ENCODE measurements at places on chromosomes 1 and 21.

DNA sequence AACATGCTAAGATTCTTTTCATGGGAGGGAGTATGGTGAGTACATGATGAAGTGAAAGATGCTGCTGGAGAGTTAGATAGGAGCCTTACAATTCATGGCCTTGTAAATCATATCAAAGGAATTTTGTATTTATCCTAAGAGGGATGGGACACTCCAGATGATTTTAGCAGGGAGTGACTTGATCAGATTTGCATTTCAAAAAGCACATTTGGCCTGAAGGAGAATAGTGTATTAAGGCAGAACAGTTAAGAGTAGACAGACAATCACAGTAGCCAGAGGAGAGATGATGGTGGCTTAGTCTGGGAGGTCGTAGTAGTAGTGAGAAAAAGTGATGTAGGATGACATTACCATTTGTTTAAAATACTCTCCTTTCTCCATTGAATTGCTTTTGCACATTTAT lies 48.8 kb downstream of the SYCP1 start:
- no peak for DNase-seq

DNA sequence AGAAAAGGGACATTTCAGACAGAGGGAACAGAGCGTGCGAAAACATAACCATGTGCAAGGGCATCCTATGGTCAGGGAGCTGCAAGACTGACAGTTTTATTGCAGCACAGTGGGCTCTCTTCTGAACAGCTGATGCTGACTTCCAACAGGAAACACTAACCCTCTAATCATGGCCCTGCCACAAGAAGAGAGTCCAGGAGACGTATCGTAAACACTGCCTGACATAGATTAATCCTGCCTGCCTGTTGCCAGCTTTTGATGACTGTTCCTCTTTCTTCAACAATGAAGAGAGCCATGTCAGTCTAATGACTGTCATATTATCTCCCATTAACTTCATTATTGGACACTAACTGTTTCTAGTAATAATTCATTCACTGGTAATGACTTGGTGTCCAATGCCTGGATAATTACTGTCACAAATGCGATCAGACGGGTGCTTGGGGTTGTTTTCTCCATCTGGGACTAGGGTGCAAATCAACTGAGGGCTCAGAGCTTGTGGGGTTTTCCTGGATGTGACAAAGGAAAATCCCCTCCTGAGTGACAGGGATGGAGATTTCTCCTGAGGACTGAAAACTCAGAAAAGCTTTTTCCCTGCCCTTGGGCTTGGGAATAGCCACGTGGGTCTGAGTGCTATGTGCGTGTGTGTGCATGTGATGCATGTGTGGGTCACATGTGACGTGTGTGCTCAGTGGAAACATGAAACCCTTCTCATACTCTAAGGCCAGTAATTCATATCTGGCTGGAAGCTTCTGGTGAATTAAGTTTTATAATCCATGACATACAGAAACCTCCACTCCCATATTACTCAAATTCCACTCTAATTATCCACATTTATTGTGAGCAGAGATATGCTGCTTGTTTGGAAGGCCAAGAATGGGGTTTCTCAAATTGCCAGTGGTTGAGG lies 144.0 kb upstream of the PLXNA2 start:
- DNase-seq, result no peak

DNA sequence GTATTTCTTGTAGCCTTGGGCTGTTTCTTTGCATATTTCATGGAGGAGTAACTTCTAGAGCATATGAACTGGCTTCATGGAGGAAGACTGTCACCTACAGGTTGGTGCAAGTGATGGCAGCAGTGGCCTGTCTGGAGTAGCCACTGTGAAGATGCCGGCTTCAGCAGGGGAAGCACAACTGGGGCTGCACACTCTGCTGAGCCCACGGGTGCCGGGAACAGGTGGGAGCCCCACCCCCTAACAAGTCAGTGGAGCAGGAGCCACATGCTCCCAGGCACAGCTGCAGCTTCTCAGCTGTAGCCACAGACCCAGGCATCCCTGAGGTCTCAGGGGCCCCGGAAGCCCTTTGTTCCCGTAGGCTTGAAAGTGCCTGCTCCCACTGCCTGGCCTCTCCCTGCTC lies 43.2 kb upstream of the C1orf185 start:
- no peak for DNase-seq

DNA sequence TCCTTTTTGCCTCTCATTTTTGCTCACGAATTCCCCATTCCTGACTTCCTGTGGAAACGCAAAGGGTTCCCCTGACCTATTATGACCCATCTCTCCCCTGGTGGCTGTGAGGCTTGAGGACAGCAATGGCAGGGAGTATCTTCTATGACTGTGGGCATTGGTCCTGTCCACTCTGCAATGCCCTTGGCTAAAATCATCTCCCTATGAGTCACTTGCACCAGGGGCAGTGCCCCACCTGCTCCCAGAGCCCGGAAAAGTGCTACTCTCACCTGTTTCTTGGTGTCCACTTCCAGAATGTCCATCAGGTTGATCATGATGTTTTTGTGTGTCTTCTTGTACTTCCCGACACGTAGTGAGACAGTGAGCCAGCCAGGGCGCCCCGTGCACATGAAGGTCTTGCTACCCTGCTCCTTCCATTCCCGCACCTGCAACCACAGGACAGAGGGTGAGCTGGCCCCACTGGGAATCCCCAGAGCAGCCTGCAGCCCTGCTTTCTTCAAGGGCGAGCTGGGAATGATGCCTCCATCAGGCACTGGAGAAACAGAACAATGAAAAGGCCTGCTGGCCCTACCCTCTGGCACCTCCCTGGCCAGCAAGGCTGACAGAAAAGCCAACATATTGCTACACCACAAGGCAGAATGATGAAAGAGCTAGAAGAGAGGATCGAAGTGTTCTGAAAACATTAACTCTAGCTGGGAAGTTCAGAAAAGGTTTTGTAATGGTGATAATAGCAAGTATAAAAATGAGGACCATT lies 3.5 kb downstream of the DHCR24 start:
- no peak for DNase-seq

DNA sequence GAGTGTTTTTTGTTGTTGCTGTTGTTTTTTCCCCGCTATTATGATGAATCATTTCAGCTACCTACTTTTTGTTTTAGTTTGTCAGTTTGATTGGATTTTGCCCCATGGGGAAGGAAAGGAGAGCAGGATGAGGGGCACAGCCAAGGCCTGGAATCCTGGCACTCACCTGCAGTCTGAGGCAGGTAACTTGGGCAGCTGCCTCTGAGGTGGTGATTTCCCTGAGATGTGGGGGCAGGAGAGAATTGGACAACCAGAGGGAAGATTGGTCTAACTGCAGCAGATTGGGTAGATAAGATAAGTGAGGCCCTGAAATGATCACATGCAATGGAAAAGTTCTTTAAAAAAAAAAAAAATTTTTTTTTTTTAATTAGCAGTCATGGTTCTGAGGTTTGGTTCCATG lies 1.5 kb upstream of the LAX1 start:
- no peak for DNase-seq

DNA sequence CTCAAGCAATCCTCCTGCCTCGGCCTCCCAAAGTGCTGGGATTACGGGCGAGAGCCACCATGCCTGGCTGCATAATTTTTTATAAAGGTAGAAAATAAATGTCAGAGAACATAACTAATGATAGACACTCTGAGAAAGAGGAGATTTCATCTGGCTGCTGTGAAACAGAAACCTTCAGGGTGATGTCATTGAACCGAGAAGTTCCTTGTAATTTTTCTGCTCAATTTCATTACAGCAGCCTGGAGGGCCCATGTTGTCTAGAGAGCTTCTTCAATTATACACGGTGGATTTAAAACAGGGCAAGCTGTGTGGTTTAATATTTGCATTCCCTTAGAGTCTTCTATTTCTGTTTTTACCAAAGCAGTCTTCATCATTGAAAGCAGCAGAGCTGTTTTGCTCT lies 64.3 kb upstream of the MORC3 start:
- no peak for DNase-seq

DNA sequence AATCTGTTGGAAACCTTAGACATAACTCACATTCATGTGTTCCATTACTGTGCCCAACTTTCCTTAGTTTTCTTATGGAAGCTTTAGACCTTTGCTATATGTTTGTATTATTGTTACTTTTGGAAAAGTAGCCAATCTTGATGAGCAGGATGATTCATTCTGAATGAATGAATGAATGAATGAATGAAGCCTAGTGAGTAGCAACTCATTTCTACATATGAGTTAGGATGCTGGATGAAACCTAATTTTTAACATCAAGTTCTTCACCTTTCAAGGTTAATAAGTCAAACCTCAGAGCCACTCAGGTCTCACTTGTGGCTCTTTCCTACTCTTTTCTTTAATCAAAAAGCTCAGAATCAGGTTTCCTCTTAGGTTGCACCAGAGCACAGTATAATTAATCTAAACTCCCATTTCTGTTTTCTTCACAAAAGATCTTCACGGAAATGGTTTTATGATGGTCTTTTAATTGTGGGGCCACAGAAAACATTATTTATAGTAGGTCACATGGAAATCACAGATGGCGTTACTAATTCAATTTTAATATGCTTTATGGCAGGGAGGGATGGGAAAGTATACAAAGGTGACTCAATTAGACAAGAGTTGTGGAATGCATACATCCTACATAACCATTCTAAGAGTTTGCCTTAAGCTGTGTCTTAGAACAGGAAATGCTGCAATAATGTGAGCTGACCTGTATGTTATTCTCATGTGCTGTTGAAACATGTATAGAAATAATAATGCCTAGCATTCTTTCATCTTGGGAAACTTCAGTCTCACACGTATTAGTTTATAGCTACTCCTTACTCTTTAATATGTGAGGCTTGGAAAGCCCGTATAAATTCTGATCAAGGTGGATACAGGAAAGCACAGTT lies 4.5 kb upstream of the DDX59 start:
- DNase-seq, result no peak

DNA sequence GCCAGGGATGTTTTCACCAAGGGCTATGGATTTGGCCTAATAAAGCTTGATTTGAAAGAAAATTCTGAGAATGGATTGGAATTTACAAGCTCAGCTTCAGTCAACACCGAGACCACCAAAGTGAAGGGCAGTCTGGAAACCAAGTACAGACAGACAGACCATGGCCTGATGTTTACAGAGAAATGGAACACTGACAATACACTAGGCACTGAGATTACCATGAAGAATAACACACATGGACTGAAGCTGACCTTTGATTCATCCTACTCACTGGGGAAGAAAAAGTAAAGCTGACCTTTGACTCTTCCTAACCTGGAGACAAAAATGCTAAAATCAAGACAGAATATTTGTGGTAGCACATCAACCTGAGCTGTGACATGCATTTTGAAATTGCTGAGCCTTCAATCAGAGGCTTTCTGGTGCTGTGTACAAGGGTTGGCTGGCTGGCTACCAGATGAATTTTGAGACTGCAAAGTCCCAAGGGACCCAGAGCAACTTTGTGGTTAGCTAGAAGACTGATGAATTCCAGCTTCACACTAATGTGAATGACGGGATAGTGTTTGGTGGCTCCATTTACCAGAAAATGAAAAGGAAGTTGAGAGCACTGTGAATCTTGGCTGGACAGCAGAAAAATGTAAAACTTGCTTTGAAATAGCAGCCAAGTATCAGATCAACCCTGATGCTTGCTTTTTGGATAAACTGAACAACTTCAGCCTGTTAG lies 190.4 kb upstream of the KCTD3 start:
- DNase-seq, result no peak

- no peak for DNase-seq
Observed at GRCh38 chr21:31905503-31906451, 33.0 kb downstream of the HUNK start.

DNA sequence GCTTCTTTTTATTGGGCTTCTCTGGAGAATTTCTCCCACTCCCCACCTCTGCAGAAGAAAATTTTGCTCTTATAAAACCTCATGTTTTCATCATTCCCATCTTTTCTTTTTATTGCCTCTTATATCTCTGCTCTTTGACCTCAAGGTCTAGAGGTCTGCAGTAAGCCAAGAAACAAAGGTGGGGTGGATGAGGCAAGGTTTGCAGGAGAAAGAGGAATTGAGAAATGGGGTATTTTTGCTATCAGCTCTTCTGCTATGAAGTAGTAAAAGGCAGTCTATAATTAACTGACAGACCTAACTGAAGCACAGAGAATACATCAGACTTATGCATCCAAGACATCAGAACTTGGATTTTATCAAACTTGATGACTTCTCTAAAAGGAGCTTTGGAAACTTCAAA lies 22.9 kb downstream of the SYT11 start:
- DNase-seq, result no peak

GRCh38 chr21:38460171-38460742 lies 38.0 kb downstream of the ERG start:
- no peak for DNase-seq

DNA sequence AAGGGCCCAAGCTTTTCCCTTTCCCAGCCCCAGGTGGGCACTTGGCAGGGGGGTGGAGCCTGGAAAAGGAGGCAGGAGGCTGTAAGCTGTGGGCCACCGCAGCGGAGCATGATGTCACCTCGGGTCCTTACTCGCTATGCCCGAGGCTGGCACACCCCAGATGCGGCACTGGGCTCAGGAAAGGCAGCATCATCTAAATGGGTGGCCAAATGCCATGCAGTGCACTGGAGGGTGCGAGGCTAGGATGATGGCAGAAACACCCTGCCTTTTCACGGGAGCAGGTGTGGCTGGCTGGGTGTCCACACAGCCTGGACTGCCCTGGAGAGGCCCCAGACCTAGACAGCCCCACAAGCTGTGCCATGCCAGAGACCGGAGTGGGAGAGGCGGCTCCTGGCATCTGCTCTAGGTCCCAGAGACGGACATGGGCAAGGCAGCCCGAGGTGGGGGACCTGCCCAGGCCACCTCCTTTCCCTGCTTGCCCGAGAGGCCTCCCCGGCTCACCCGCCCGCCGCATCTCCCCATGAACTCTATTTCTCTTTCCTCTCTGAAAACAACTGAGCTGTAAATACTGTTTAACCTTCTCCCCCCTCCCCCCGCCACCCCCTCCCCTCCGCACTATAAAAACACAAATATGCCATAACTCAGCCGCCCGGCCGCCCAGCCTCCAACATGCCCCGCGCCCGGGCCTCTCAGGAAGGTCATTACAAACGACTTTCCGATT lies 124.7 kb downstream of the CASZ1 start:
- no peak for DNase-seq

DNA sequence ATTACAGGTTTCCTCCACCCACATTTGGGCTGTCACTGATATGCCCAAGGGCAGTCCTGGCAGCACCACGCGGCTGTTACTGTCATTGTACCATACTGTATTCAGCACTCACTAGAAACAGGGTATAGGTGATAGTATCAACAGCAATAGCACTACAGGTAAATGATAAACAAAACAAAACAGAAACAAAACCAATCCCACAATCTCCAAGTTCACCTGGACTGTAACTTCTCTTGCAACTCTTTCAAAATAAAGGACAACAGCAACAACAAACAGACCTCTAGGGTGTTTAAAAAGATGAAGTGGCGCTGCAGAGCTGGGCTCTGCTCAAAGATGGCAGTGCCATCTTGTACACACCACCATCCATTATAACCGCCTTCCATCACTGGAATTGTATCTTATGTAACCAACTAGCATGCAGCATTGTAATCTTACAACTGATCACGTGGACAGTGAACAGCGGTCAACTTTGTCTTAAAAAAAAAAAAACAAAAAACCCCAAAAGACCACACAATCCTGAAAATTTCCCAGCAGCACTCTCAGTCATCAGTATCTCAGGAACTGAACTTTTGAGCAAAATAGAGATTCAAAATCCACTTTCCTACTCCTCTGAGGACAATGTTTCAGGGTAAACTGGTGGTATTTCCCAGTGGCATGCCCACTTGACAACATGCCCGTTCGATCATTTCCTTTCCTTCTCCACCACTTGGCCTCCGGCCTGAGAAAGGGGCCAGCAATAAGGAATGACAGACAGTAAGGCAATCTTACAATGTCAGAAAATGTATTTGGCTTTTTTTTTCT lies 3.8 kb downstream of the IRF2BP2 start:
- DNase-seq, result peak; percentile 59
